Stimulated activated CD4-positive, alpha-beta T cell treated with anti-CD3 and anti-CD28 coated beads, Interleukin-12 subunit alpha, Interleukin-12 subunit beta, amount 100 ng/mL, for 4 hours (primary cell): ENCODE measurements at places on chromosomes 16 and 17.

DNA sequence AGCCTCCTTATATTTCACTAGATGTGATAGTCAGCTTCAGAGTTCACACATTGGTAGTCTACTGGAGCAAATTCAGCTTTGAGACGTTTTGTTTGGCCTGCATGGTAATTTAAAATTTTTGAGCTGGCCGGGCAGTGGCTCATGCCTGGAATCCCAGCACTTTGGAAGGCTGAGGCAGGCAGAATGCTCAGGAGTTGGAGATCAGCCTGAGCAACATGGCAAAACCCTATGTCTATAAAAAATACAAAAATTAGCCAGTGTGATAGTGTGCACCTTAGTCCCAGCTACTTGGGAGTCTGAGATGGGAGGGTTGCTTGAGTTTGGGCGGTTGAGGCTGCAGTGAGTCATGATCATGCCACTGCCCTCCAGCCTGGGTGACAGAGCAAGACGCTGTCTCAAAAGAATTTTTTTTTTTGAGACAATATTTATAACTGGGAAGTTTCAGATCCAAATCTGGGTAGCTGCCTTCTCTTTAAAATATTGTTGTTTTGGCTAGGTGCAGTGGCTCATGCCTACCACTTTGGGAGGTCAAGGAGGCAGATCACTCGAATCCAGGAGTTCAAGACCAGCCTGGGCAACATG lies 4.8 kb upstream of the BLMH start:
- DNase-seq: no peak

DNA sequence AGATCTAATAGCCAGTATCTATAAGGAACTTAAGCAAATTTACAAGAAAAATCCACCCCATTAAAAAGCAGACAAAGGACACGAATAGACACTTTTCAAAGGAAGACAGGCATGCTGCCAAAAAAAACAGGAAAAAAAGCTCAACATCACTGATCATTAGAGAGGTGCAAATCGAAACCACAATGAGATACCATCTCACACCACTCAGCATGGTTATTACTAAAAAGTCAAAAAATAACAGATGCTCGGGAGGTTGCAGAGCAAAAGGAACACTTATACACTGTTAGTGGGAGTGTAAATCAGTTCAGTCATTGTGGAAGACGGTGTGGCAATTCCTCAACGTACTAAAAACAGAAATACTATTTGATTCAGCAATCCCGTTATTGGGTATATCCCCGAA lies 9.6 kb downstream of the STX8 start:
- DNase-seq: no peak

DNA sequence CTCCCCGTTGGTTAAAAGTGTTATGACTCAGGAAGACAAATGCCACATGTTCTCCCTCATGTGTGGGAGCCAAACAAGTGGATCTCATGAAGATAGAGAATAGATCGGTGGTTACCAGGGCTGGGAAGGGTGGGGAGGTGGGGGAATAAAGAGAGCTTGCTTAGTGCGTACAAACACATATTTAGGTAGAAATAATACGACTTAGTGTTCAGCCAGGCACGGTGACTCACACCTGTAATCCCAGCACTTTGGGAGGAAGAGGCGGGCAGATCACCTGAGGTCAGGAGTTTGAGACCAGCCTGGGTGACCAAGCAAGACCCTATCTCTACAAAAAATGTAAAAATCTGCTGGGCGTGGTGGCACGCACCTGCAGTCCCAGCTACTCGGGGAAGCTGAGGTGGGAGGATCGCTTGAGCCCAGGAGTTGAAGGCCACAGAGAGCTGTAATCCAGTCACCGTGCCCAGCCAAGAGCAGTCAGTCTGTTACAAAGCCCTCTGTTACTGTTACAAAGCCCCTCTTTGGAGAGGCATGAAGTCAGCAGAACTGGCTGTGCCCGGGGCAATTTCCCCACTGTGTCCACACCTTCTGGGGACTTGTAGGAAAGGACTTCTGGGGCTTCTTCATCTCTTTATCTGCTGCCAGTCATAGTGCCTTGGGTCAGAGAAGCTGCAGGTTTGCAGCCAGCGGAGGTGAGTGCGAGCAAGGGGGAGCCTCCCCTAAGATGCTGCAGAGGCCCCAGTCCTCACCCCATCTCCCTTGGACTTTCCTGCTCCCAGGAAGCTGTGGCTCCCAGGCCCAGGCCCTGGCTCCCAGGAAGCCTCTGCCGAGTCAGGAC lies 4.3 kb upstream of the ALDH3A1 start:
- DNase-seq: no peak

GRCh38 chr17:4177806-4178205 lies 34.8 kb downstream of the CYB5D2 start:
- DNase-seq: no peak

DNA sequence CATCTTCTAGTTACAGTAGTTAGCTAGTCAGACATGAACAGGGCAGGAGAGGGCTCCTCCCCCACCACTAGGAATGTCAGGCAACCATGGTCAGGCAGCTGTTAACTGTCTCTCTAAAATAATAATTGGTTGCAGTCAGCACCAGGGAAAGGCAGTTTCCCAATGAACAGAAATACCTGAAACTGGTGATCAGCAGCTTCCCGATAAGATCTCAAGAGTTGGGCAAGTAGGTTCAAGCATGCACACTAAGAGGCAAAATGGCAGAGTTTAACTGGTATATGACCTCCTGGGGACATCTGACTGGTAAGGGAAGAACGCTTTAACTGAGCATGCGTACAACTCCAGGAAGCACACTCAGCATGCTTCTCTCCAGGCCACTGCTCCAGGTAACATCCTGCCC lies 12.6 kb upstream of the XYLT1 start:
- no peak for DNase-seq

GRCh38 chr16:96935-97381 lies 18.9 kb downstream of the MPG start:
- peak; percentile 84 for DNase-seq

DNA sequence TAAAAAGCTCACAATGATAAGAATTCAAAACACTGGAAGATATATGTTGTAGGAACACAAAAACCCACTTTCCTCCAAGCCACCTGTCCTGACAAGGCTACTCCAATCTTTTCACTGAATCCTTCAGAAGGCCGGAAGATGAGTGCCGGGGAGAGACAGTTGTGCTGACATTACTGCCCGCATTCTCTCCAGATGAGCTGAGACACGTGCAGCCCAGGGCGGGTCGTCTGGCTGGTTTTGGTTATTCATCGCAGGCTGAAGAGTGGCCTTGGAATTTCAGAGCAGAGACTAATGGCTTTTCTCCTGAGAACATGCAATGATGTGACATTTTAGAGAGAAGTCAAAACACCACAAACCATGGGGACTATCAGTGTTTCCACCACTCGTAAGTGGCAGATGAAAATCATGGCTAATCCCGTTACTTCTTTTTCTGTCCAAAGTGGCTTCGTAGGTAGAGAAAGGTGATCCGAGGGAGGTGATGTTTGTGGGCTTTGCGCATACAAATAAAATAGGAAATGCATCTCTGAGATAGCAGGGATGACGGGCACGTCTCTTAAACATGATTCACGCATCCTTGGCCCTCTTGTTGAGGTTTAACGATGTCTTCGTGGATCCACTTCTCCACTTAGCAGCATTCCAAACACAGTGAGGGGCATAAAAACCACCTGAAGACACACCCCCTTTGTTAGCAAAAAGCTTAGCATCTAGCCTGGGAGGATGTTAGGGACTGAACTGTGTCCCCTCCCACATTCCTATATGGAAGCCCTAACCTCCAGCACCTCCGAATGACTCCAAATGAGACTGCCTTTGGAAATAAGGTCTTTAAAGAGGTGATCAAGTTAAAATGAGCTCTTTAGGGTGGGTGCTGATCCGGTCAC lies 134.0 kb downstream of the IRX3 start:
- no peak for DNase-seq

- peak; percentile 27 for DNase-seq
Measured at GRCh38 chr16:10981697-10982216, 37.4 kb downstream of the CLEC16A start.

DNA sequence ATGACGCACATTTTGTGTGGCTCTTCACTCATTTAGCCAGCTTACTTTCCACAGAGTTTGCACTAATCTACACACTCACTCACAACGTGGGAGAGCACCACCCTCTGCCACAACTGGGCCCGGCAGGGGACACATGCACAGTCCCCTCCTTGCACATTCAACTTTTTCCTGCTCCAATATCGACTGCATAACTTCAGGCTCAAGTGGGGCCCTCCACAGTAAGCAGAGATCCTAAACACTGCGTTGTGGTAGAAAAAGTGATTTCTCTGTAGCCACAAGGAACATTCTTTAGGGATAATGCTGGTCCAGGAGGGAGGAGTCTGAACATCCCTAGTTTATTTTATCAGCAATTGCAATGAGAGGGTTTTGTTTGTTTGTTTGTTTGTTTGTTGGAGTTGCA lies 40.0 kb downstream of the MRPS23 start:
- no peak for DNase-seq

DNA sequence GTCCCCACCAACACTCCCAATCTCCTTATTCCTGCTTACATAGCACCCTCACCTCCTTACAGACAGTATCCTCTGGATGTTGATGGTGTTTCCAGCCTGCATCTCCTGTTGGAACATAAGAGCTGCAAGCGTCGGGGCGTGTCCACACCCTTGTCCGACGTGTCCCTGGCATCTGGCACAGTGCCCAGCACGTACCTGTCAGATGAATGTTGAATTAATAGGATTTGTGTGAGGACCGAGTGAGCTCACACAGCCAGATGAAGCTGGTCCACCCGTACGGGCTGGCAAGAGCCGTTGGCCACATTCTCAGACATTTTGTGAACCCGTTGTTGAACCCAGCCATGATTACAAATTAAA lies 12.2 kb upstream of the CBX4 start:
- no peak for DNase-seq

DNA sequence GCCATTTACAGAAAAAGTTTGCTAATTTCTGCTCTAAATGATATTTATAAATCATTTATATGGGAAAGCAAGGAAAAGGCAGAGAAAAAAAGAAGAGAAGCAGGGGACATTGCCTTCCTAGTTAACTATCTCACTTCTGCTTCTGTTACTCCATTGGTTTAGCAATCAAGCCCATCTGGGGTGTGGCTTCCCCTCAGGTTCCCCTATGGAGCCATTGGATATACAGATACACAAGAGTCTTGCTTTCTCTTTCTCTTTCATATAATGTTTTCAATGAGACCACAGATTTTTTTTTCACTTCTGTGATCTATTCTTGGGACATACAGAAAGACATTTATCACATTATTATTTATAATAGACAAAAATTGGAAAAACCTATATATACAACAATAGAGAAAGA lies 105.6 kb upstream of the TOM1L1 start:
- no peak for DNase-seq

- DNase-seq: no peak
Measured at GRCh38 chr16:18024611-18025010, 311.9 kb downstream of the NPIPA8 start.

GRCh38 chr16:56916571-56917403 lies 15.2 kb upstream of the HERPUD1 start:
- peak; percentile 17 for DNase-seq

DNA sequence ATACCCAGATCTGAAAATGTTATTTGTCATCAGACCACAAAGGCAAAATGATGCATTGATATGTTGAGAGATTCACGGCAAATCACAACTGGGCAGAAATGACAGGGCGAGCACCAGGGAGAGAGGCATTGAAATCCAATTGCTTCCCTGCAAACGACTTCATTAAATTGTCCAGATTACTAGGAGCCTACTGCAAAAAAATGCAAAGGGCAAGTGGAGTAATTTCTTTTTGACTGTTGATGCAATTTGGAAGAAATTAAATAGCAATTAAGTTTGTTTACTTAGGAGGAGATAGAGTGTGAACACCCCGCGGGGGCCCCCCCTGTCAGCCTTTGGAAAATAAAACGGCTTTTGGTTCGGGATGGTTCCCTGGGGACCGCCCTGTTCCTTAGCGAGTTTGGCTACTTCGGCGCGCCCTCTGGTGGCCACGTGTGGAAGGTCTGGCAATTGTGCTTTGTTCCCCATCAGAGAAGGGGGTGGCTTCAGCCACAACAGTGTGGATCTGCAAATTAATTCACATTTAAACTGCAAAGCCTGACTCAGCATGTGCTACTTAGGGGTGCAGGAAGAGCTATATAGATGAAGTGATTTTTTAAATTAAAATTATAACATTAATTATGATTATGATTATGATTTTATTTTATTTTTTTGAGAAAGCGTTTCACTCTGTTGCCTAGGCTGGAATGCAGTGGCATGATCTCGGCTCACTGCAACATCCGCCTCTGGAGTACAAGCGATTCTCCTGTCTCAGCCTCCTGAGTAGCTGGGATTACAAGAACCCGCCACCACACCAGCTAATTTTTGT lies 14.5 kb upstream of the TMC7 start:
- DNase-seq: peak; percentile 74

- DNase-seq: no peak
Measured at GRCh38 chr17:6796017-6796886, 20.2 kb downstream of the FBXO39 start.

DNA sequence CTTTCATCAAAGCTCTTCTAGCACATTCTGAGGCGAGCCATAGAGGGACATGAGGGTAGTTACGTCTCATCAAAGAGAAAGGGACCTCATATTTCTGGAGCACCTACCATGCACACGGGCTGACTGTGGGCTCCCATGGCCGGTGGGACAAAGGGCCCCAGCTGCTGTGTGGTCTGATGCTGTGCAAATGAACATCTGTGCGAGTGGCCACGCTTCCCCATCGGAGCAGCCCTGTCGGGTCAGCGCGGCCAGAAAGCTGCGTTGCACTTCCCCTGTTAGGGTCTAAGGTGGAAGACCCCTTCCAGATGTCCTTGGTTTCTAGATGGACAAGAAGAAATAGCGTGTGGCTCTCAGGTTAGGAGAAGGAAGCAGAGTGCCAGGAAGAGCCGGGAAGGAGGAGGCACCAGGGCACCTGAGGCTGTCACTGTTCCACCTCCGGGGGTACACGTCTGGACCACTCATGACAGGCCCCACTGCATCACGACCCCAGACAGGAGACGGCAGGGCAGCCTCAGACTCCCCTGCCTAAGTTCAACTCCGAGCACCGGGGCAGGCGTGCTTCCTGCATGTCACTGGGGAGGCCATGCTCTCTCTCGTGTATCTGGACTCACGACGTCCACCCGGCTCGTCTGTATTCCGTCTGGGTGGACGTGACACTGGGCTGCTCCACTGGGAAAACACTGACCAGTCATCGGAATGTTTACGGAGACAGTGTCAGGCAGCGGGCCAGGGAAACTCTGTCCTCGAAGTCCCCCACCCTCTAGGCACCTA lies 8.5 kb upstream of the BAIAP2 start:
- no peak for DNase-seq

DNA sequence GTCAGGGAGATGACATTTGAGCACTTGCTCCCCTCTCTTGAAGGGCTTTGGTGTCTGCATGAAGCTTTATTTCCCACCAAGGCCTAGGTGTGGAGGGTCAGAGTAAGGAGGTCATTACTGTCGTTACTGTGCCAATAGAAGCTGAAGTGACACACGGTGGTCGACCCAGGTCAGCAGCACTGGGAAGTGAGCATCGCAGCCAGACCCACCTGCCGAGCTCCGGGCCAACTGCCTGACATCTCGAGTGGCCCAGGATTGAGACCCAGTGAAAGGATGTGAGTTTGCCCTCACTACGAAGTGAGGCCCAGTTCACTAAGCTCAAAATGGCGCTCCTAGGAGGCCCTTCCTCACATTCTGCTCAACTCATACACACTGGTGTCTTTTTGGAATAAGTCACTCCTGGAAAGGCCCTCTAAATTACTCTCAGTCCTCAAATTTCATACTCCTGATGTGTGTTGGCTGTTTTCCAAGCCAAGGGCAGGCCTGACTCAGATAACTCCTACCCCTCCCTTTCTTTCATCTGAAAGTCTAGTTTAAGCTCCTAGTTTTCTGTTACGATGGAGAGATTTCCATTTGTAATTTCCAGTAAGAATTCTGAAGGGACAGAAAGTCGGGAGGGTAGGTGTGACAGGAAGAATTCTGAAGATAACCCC lies 200.4 kb downstream of the LGALS9B start:
- DNase-seq: no peak

- no peak for DNase-seq
Measured at GRCh38 chr16:48098472-48098871, 57.3 kb downstream of the ABCC12 start.
